ENCODE measurements at places on chromosomes 1 and 21.

- DNase-seq, result no peak
Measured at GRCh38 chr1:77489910-77490309, 192.5 kb downstream of the ZZZ3 start.

DNA sequence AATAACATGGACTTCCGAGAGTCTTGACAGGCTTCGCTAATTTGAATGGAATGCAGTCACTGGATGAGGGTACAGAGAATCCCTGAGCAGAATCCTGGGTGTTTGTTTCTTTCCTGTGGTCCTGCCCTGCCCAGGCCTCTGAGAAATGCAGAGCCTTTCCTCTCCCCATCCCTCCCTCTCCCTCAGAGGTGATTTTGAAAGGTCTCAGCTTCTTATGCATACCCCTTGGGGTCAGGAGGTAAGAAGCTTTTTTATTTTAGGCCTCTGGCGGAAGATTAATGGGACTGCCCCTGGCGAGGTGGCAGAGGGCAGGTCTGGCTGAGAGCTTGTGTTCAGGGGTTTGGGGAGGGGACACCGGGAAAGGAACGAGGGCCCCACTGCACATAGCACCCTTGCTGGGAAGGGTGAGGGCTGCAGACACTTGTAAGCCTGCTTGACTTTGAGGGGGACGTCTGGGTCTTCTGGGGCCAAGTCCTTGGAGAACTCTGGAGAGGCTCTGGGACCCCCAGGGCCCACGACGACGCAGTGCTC, 116.5 kb upstream of the SLC45A1 start:
- DNase-seq, result no peak

DNA sequence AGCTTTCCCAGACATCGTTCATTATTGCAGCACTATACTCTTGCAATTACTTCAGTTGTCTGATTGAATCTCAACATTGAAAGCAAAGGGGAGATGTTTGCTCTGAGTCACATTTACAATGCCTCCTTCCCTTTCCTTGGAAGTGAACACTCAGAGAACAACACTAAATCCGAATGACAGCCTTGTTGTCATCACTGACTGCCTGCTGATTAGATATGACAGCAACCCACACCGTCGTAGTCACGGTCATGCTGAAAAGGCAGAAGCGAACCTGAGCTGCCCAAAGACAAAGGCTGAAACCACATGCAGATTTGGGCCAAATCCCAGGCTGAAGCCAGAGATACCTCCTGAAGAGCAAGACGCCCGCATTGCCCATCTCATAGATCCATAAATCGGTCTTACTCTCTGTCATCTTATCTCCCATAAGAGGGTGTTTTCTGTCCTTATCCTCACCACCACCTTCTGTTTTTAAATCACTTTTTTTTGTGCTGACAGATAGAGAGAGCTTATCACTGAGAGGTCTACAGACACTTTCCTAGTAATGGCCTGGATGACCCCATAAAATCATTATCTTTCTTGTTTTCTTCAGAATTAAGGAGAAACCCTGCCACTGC, 47.5 kb downstream of the TMCO4 start:
- no peak for DNase-seq

- no peak for DNase-seq
Measured at GRCh38 chr1:63041660-63042059, 257.7 kb downstream of the ATG4C start.

DNA sequence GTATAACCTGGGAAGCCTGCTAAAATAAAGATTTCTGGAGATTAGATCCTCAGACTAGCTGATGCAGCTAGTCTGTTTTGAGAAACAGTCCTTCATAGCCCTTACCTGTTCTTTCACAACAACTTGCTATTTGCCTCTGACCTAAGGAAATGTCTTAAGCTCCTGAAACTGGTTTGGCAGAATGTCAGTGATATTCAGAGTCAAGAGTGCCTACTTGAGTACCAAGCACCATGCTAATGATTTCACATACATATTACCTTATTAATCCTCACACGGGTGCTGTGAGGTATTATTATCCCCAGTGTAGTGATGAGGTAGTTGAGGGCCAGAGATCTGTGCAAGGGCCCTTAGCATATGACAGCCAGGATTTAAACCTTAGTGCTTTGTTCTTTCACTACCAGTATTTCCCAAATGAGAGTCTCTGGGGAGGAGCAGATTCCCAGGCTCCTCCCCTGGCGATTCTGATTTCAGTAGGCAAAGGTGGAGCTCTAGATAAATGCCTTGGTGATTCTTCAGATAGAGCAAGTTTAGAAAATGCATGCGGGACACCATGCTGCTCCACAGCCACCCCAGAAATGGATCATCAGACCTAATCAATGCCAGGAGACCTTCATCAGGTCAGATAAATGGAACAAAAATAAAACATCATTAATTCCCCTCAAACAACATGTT, 47.4 kb upstream of the WNT2B start:
- no peak for DNase-seq

- no peak for DNase-seq
Measured at GRCh38 chr1:19682257-19682656, 17.6 kb downstream of the HTR6 start.

GRCh38 chr1:54254055-54254454, 54.1 kb downstream of the MRPL37 start:
- no peak for DNase-seq

DNA sequence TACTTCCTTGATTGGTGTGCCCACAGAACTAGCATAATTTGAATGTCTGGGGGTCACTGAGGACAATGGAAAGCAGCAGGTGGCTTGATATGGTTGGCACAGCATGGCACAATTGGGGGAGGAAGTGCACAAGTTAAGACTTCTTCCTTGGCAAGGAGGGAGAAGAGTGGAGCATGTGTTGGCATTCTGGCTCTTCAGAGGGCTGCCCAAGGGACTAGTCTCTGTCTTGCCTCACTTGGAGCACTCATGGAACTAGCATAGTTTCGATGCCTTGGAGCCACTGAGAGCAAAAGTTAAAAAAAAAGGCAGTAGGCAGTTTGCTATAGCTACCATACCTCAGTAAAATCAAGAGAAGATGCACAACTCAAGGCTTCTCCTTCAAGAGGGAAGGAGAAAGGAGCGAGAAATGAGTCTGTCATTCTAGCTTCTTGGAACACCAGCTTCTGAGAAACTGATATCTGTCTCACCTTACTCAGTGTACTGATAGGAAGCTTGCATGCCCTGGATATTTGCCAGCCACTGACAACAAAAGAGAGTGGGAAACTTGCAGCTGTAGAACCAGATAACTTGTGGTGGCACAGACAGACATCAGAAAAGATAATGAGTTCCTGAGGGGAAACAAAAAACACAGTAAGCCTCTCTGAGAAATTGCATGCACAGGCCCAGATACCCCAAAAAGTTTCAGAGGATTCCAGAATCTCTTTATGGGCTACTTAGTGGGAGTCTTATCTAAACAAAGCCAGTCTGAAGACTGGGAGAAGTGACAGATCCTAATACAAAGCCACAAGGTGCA, 207.5 kb upstream of the SAMSN1 start:
- no peak for DNase-seq

DNA sequence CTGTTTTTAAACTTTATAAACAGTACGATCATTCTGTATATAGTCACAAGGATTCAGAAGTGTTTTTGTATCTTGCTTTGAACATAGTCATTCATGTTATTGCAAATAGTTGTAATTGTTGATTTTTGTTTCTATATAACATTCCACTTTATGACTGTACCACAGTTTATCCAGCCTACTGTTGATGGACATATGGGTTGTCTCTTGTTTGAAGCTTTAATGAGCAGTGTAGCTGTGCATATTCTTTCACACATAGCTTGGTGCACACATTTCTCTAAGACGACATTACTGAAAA, 6.1 kb downstream of the CD101 start:
- no peak for DNase-seq

GRCh38 chr1:158283965-158284364, 5.8 kb upstream of the CD1C start:
- DNase-seq, result no peak

- DNase-seq, result no peak
Measured at GRCh38 chr1:9069326-9070100, at the start of gene SLC2A5. Gene SLC2A5 (minus strand): TSS chr1:9069635. CDS start chr1:9069536, 99 bp downstream.

DNA sequence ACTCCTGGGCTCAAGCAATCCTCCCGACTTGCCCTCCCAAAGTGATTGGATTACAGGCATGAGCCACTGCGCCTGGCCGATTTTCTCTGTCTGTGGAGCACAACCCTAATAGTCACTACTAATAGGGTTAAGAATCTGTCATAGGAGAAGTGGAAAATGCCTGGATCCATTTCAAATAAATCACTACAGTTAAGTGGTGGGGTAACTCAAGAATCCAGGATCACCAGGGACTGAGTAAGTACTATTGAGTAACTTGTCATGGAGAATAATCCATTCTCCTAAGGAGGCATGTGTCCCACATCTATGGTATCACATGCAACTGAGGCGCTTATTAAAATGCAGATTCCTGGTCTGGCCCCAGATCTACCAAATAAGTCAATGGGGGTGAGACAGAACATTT, 53.2 kb downstream of the OPTC start:
- no peak for DNase-seq

DNA sequence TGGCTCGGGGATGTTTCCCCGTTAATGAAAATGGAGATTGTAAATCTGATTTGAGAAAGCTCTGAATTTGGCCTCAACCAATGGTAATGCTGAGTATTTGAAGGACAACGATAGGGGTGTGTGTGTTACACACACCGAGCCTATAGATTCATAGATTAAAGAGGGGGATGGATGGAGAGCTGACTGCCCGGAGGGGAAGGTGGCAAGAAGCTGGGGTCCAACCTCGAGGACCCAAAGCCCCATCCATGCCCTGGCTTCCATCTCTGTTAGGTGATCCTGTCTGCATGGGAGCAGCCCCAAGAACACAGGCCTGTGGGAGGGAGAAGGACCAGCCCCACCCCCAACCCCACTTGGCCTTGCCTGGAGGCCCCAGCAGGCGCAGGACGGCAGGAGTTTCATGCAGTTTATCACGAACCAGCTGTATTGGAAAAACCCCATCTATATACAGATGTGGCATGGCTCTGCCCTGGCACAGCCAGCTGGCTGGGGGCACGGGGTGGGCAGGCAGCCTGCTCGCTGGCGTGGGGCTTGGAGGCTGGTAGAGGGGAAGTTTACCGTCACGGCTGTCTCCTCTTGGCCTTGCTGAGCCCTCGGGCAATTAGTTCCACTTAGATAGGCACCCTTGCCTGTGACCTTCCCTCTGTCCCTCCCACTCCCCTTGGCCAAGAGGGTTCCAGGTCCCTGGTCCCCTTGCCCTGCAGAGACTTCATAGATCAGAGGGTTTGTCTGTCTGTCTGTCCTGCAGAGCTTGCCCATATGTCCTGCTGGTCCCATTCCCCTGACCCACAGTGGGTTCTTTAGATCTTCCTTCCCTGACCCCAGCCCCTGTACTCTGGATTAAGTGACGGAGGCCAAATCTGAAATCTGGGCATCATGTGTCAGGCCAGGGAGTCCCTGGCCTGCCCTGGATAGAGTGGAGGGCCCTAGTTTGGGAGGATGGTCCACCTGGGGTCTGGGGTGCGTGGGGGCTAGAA, 3.0 kb downstream of the HSPB7 start:
- no peak for DNase-seq

GRCh38 chr1:22639286-22639685, 2.9 kb downstream of the C1QA start:
- DNase-seq, result no peak

DNA sequence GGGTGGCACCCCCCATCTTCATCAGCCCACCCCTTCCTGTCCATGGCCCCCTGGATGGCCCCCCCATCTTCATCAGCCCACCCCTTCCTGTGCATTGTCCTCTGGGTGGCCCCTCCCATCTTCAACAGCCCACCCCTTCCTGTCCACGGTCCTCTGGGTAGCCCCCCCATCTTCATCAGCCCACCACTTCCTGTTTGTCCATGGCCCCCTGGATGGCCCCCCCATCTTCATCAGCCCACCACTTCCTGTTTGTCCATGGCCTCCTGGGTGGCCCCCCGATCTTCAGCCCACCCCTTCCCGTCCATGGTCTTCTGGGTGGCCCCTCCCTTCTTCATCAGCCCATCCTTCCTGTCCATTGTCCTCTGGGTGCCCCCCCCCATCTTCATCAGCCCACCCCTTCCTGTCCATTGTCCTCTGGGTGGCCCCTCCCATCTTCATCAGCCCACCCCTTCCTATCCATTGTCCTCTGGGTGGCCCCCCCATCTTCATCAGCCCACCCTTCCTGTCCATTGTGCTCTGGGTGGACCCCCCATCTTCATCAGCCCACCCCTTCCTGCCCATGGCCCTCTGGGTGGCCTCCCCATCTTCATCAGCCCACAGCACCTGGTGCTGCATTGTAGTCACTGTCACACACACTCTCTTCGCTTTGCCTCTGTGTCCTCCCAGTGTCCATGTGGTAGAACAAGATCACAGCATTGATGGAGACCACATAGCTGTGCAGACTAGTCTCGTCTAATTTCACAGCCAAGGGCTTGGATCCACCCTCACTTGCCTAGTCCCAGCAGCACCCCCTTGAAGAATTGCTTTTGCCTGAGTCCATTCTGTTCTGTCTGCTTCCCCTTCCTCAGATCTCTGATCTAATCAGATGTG, 95.9 kb downstream of the PCBP3 start:
- no peak for DNase-seq

GRCh38 chr1:58621391-58621790, 44.3 kb upstream of the TACSTD2 start:
- DNase-seq, result no peak

Data from thoracic aorta (tissue), 2 donors.